RPMI8226 (cell line): ENCODE measurements at places on chromosomes 5 and 9.

GRCh38 chr5:82821846-82822633, 255.2 kb downstream of the TMEM167A start:
- no peak for DNase-seq

DNA sequence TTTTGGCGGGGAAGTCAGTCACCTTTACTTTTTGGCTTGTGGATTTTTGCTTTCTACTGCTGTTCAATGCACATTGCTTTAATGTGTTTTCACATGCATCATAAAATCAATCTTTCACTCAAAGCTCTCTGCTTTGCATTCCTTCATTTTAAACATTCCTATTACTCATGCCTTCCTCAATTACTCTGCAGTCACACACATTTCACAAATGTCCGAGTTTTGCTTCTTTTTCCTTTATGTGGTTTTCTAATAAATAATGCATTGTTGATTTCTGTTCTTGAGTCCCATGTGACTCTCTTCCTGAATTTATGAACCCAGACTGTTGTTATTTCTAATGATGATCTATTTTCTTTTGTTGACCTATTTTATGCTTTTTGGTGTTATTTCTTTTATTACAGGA, 82.3 kb upstream of the EPB41L4B start:
- no peak for DNase-seq

DNA sequence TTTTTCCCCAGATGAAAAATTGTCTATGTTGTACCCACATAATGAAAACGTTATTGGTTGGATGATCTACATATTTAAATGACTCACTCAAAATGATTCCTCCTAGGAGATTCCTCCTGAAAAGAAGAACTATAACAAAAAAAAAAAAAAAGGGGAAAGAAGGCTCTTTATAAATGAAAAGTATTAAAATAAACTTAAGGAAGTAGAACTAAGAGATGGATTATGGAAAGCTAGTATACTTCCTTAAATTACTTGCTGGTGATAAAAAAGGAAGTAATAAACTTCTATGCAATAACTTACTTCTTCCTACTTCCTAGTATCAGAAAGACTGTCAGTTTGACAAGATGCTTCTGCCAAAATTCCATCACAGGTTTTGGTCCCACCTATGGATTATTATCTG, 1087.7 kb downstream of the CDH12 start:
- DNase-seq = no peak

DNA sequence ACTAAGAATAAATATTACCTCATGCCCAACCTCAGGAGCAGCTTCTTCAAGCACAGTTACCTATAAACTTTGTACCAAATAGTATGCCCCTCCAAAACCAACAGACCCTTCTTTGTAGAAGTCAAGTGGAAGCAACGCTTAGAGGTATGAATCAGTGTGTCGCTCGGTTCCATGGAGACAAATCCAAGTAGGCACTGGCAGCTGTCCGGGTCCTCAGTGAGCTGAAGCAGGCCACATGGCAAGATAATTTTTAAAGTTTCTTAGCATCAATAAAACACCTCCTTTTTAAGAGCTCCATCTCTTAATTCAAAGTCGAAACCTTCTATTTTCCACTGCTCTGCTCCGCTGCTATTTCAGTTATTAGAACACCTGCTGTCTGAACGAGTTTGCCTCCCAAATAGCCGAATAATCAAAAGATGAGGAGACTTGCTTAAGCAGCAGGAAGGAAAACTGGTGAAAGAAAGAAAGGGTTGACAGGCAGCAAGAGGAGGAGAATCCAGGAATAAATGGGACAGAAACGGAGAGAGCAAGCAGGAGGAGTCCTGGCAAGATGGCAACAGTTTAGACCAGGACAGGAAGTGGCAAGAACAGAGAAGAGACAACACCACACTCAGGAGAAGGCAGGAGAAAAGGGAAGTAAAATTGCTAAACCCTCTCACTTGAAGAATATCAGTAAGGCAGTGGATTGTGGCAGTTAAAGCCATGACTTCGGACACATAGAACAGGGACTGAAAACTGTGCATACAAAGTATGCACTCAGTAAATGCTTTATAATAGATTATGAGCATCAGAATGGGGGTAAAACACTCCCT, 65.0 kb downstream of the PPP2R2B start:
- peak; percentile 3 for DNase-seq

- peak; percentile 23 for DNase-seq
Measured at GRCh38 chr5:119439140-119439631, 13.1 kb upstream of the HSD17B4 start.

DNA sequence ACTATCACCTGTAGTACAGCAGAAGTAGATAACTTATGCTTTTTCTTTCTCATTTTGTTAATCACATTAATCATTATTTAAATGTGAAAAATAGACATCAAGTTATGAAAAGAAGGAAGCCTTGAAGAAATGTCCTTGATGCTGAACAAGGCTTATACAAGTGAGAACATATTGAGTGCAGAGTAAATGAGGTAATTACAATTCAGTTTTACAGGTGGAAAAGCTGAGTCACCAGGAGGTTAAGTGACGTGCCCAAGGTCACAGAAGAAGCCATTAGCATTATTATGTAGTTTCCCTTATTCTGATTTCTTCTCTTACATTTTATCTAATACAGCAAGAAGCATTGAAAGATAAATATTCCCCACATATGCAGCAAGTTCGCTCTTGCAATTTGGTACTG, 998.5 kb upstream of the CDH6 start:
- no peak for DNase-seq

GRCh38 chr5:123178683-123179082, 89.6 kb downstream of the PRDM6 start:
- DNase-seq = no peak

GRCh38 chr5:170269579-170269978, 28.0 kb downstream of the LCP2 start:
- DNase-seq = no peak

DNA sequence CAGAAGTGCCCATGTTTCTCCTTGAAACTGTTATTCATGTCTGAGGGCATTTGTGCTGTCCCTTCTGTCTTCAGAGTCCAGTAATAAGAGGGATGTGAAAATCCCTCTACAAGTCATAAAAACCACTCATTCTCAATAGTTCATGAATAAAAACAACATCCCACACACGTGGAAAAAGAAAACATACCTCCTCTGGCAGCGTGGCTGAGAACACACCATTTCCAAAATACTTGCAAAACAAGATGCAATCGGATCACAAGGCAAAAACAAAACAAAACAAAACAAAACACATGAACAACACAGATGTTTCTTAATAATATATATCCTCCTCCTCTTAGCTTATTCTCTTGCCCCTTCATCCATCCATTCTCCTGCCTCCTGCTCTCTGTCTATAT, 71.0 kb upstream of the EQTN start:
- DNase-seq = no peak

GRCh38 chr5:155254399-155254798, 240.8 kb downstream of the KIF4B start:
- no peak for DNase-seq

DNA sequence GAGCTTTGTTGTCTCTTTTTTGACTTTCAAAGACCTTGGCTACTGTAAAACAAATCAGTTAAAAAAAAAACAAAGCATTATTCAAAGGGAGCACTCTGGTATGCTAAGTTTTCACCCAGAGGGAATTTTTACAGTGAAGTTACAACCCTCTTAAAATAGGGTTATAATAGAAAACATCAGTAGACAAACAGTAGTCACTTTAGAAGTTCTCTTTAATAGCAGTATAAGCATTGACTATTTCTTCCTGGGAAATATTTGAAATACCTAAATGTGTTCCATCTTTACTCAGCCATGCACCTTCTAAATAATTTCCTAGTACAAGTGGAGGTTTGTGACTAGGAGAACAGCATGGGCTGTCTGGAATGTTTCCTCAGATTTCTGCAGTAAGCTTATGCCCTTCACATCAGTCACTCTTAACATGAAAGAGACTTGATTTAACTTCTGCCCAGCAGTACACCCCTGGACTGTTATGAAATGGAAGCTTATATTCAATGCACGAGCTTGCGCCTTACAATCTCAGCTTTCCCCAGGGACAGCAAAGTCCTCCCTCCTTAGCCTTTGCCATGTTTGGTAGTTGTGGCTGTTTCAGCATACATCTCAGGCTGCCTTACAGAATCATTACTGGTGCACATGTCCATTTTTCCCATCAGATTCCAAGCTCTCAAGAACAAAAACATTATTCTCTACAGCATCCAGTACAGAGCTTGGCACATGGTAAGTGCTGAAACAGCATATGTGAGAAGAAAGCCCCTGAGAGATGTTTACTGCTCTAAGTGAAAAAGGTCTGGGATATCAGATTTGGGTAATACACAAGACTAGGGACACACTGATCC, 191.5 kb downstream of the ZNF608 start:
- DNase-seq = no peak

DNA sequence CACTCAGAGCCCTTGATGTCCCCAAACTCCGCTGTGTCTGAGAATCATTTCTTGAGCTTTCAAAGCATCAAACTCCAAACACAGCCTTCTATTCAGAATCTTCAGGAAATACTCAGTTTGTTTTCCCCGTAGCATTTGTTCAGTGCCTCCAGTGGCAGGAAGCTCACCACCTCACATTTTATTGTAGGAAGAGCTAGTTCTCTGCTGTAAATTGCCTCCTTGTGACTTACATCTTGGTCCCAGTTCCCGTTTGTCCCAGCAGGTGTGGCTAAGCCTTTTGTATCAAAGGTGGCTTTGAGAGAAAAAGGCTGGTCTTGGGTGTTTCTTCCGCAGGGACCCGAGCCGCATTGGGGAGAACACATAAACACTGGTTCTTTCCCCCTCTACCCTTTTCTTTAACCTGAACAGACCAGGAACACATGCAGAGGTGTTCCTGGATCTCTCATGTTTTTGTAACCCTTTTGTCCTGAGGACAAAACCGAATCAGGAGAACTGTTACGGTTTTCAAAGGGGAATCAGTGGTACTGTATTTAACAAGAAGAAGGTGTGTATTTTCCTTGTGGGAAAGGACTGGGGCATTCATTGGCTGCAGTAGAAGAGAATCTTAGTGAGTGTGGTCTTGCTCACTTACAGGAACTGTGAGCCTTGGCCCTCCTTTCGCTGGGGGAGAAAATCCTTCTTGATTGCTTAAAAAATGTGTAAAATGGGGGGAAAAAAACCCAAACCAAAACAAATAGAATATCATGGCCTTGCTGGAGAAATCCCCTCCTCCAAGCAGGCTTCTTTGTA, 1.9 kb downstream of the OSMR start:
- DNase-seq = no peak

DNA sequence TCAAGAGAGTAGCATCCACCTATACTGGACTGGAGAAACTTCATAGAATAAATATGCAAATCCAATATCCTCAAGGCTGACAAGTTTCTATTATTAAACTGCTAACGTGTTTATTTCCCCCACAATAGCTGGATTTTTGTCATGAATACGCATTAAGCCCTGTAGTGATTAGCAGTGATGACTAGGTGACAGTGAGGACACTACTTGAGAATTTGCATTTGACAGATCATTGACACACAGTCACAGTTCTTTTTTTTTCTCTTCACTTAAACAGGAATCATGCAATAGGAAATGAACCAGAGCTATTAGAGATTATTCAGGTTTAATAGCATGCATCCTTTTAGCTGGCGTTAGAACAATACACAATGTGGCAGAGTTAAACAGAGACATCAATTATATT, 35.3 kb downstream of the MPDZ start:
- DNase-seq = no peak

- no peak for DNase-seq
Measured at GRCh38 chr5:178469975-178470759, 120.0 kb downstream of the COL23A1 start.

- DNase-seq = no peak
Measured at GRCh38 chr5:109511980-109512734, 102.4 kb upstream of the PJA2 start.

DNA sequence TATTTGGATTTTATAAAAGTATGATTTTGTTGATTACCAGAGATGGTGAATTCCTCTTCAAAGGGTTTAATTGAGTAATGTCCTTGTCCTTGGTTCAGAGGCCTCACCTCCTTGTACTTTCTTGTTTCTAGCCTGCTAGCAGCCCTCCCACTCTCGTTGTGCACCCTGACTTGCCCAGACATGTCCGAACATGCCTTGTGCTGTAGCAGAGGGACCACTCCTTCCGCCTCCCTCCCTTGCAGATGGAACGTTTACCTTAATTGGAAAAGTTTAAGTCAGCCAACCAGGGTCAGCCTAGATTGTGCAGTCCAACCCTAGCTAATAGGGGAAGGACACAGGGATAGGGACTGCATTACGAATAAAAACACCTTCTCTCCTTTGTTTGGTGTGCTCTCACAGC, 406.9 kb upstream of the NMUR2 start:
- DNase-seq = no peak

- no peak for DNase-seq
Measured at GRCh38 chr5:167967494-167968177, 323.8 kb upstream of the WWC1 start.

DNA sequence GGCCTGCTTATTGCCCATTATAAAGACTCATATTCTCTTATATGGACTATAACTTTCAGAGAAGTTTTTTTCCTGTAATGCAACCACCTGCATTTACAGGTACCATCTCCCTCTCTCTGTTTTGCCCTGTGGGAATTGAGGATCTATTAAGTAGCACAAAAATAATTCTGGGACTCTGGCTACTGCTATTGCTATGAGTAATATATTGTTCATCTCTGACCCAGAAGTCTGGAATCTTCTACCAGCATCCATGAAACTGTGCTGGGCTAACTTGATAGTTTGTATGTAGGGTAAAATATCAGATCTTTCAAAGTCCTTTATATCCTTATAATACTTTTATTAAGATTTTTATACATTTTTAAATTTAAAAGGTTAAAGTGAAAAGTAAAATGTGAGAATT, 607.2 kb downstream of the EFNA5 start:
- DNase-seq = no peak

DNA sequence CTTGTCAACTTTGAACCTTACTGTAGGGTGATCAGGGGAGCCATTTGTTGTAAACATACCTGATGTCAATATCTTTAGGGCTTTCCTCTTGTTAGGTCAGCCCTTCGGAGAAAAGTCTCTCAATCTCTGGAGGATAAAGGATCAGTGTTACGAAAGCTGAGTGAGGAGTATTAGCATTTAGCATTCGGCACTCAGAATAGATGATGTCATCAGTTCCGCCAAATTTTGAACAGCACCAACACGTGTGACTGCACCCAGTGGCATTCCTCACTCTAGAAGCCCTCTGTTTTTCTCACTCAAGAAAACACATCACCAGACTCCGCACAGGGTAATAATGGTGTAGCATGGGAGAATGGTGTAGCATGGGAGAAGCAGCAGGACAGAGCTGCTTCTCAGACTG, 87.8 kb downstream of the RASEF start:
- DNase-seq = no peak

DNA sequence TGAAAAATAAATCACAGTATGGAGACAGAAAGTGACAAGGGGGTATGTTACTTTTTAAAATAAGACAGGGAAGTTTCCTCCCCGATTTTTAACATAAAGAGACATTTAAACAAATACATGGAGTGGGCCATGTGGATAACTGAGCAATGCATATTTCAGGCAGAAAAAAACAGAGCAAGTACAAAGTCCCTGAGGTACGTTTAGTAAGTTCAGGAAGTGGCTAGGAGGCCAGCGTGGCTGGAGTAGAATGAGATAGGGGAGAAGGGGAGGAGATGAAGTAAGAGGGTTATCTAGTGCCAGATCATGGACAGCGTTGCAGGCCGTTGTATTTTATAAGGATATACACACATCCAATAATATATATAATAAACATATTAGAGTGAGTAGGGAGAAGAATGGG, 84.2 kb upstream of the ELL2 start:
- no peak for DNase-seq
